ENCODE measurements at places on chromosomes 3 and 15. TPM values are rescaled to one million over a fixed set of nuclear protein-coding genes. Genes with fewer than 3 reads are reported as not detected.

DNA sequence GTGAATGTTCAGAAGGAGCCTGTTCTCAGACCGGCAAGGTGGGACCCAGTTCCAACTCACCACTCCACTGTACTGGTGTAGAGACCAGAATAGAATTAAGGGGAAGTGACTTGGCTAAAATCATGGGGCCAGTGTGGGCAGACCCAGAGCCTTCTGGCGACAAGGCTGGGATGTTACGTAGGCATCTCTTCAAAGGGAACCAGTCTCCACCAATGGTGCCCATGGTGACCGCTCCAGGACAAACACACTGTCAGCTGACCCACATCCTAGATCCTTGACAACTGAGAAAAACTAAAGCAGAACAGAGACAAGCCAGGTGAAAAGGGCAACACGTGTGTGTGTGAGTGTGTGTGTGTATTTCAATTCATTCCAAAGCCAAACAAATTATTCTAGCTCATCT, 321.7 kb upstream of the FRG2C start:
- no peak overlapping the region for H3K4me3 ChIP-seq
- H3K4me1 ChIP-seq, result no peaks in the 10 kb centered on the region
- peaks cover 7% of the 10 kb centered on the region for H3K27me3 ChIP-seq
- H3K36me3 ChIP-seq, result no peaks in the 10 kb centered on the region
- no peak for DNase-seq
- H3K27ac ChIP-seq, result no peak overlapping the region

GRCh38 chr3:26752466-26752865, 129.9 kb downstream of the LRRC3B start:
- no peak overlapping the region for H3K27ac ChIP-seq
- H3K4me1 ChIP-seq, result no peaks in the 10 kb centered on the region
- no peak for DNase-seq
- no peaks in the 10 kb centered on the region for H3K27me3 ChIP-seq

- DNase-seq, result no peak
- H3K4me1 ChIP-seq, result no peaks in the 10 kb centered on the region
- no peak overlapping the region for H3K4me3 ChIP-seq
- no peak overlapping the region for H3K27ac ChIP-seq
Measured at GRCh38 chr15:99123713-99124451, 19.0 kb downstream of the SYNM start.

- H3K4me1 ChIP-seq, result peaks cover 13% of the 10 kb centered on the region
- H3K27me3 ChIP-seq, result no peaks in the 10 kb centered on the region
- DNase-seq, result no peak
- no peak overlapping the region for H3K27ac ChIP-seq
- no peaks in the 10 kb centered on the region for H3K36me3 ChIP-seq
Measured at GRCh38 chr3:29138171-29138570, 142.7 kb upstream of the RBMS3 start.

DNA sequence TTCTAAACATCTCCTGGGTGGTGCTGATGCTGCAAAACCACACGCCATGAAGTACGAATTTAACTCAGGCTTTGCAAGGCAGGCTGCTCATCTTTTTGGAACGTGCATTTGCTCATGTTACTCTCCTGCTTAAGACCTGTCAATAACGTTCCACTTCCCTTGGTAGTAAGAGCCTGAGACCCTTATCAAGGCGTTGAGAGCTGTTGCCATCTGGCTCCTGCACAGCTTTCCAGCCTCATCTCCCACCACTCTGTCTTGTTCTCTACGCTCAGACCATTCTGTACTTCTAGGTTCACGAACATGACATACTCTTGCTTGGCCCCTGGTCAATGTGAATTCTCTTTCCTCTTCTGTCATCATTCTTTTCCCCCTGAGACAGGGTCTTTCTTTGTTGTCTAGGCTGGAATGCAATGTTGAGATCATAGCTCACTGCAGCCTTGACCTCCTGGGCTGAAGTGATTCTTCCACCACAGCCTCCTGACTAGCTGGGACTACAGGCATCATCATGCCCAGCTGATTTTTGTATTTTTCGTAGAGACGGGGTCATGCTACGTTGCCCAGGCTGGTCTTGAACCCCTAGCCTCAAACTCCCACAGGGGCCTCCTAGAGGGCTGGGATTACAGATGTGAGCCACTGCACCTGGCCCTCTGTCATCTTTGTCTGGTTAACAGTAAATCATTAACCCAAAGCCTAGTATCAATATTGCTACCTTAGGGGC, 202.8 kb downstream of the CADPS start:
- DNase-seq, result no peak
- no peak overlapping the region for H3K4me3 ChIP-seq
- H3K36me3 ChIP-seq, result no peaks in the 10 kb centered on the region

- H3K36me3 ChIP-seq, result no peaks in the 10 kb centered on the region
- H3K4me1 ChIP-seq, result no peaks in the 10 kb centered on the region
- no peaks in the 10 kb centered on the region for H3K27me3 ChIP-seq
- H3K27ac ChIP-seq, result no peak overlapping the region
Measured at GRCh38 chr15:37995461-37996347, 61.3 kb downstream of the TMCO5A start.

DNA sequence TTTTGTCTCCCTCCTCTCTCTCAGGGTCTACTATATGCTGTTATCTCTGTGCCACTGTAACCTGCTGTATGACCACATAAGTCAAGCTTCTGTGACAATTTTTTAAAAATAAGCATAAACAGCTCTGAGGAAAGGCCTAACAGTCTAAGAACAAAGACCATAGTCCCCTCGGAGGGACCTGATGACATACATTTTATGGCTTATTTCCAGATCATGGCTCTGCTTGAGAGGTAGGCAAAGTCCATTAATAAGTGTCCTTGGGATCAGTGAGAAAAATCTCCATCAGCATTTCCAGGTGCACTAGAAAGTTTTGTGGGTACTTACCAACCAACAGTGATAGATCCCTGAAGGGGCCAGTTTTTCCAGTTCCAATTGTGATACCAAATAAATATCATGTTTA, 123.8 kb downstream of the TNIK start:
- H3K4me3 ChIP-seq, result no peak overlapping the region
- no peaks in the 10 kb centered on the region for H3K36me3 ChIP-seq
- no peak overlapping the region for H3K27ac ChIP-seq
- peaks cover 17% of the 10 kb centered on the region for H3K4me1 ChIP-seq
- DNase-seq, result no peak

DNA sequence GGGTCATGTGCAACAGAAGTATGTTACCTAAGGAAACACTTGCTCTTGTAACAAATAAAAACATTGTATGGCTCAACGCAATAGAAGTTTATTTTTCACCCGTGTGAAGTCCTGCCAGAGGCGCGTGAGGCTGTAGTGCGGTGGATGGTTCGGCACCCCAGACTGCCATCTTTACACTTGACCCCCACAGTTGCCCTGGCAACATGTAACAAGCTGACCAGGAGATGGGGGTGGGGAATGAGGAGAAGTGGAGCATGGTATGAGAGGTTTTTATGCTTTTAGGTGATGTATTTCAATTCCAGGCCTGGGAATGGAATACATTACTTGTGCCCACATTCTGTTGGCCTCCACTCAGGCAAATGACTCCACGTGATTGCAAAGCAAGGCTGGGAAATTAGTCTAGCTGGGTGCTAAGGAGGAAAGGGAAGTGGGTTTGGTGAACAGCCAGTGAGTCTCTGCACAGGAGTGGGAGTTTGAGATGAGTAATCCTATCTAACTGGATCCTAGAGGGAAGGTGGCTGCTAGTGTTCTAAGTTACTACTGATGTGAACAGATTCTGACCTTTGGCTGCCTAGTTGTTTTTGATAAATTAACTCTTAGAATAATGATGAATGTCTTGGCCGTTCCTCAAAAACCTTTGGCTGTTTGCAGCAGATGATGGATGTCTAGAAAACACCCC, 33.8 kb upstream of the GREM1 start:
- H3K27ac ChIP-seq, result no peak overlapping the region
- H3K27me3 ChIP-seq, result peaks cover 7% of the 10 kb centered on the region
- no peak for DNase-seq
- H3K4me3 ChIP-seq, result no peak overlapping the region
- peaks cover 10% of the 10 kb centered on the region for H3K4me1 ChIP-seq

DNA sequence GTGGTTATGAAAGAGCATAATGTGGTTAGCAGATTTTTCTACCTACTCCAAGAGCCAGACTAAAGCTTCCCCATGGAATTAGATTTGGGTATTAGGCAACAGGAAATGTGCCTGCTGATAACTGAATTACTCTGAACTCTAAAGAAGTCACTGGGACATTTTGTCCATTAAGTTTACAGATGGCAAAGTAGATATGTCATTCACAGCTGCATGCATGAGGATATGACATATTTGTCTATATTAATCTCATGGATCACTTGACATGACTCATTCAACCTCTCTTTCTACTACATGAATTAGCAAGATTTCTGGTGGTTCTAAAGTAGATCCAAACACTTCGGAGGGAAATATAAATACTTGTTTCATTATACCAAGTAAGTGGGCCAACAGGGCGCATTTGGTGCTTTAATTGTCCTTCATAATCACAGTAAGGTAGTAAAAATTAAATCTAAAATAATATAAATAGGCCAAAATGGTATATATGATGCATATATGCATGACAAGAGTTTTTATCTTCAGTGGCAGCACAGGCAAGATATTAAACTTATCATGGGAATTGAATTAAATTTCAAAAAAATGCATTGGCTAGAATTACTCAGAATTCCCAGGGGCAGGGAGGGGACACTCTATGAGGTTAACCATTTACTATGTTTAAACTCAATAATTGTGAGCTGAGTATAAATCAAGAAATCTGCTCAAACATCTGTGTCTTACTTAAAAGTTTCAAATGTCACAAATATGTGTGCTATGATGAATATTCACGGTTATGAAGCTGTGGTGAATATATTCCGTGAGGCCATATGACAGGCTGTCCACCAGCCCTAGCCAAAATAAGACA, 365.3 kb upstream of the KCNMB2 start:
- H3K27ac ChIP-seq, result no peak overlapping the region
- H3K27me3 ChIP-seq, result no peaks in the 10 kb centered on the region
- H3K4me1 ChIP-seq, result no peaks in the 10 kb centered on the region
- no peak for DNase-seq

DNA sequence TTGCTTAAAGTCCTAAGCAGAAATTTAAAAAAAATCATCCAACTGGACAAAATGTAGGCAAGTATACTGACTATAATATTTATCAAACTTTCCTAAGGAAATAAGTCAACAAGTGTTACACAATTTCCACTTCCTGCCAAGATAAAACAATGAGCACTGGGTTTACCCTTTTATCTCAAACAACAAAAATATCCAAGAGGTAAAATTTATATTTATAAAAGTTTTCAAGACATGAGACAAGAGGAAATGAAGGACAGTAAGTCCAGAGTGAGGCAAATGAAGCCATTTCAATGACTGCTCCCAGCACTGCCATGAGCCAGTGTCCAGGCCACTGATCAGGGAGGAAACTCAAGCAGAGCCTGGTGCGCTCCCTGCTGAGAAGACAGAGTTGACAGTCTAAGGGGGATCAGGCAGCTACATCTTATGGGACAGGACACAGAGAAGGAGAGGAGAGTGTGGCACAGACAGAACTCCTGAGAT, 439.4 kb downstream of the RAP2B start:
- no peak overlapping the region for H3K4me3 ChIP-seq
- no peaks in the 10 kb centered on the region for H3K36me3 ChIP-seq
- no peak overlapping the region for H3K27ac ChIP-seq
- peaks cover 6% of the 10 kb centered on the region for H3K4me1 ChIP-seq
- H3K27me3 ChIP-seq, result no peaks in the 10 kb centered on the region

GRCh38 chr15:95329362-95329761, 1001.1 kb upstream of the NR2F2 start:
- no peak overlapping the region for H3K4me3 ChIP-seq
- peaks cover 34% of the 10 kb centered on the region for H3K27me3 ChIP-seq
- no peaks in the 10 kb centered on the region for H3K36me3 ChIP-seq
- no peak overlapping the region for H3K27ac ChIP-seq

DNA sequence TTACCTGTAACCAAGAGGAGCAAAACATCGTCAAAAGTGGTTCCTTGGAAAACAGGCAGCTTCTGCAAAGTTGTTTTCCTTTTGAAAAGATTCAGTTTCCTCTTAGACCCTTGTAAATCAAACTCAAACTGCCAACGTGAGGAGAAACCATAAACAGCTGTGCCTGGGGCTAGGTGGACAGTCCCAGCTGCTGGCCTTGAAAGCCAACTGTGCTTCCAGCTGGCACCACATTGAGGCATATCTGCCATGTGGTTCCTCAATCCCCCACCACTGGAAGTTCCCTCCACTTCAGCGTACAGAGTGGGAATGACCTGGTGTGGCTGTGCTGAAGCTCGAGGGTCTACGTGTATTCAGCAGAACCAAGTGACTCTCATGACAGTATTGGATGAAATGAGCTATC, 40.9 kb downstream of the HRH1 start:
- peaks cover 21% of the 10 kb centered on the region for H3K27me3 ChIP-seq
- H3K4me1 ChIP-seq, result peaks cover 33% of the 10 kb centered on the region
- H3K27ac ChIP-seq, result no peak overlapping the region
- no peak overlapping the region for H3K4me3 ChIP-seq

GRCh38 chr15:99614749-99615288, 49.0 kb downstream of the MEF2A start:
- no peak for DNase-seq
- peaks cover 60% of the 10 kb centered on the region for H3K4me1 ChIP-seq
- peaks cover 5% of the 10 kb centered on the region for H3K36me3 ChIP-seq
- no peak overlapping the region for H3K4me3 ChIP-seq

DNA sequence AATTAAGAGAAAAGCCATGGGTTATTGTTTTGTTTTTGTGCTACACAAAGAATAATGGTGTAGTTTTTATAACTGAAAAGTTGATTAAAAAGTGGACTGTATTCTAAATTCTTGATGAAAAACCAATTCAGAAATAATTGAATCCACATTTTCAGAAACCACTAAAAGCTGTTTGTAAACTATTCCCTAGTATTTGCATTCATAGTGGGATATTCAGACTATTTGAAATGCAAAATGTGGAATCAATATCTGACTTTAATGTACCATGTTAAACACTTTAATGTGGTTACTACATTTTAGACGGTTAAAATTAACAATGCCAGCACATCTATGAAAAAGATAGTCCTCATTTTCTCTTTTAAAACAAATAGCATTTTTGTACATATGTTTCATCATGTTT, 104.6 kb downstream of the ZIC4 start:
- H3K27ac ChIP-seq, result no peak overlapping the region
- H3K4me1 ChIP-seq, result no peaks in the 10 kb centered on the region
- DNase-seq, result no peak

GRCh38 chr3:76400141-76400540, 614.8 kb upstream of the ZNF717 start:
- no peaks in the 10 kb centered on the region for H3K27me3 ChIP-seq
- H3K4me3 ChIP-seq, result no peak overlapping the region
- no peak overlapping the region for H3K27ac ChIP-seq
- no peaks in the 10 kb centered on the region for H3K4me1 ChIP-seq
- DNase-seq, result no peak

GP9 gene
- total RNA-seq, result not detected

EFCC1 gene
- total RNA-seq, result 0.26 TPM

ZNF860 gene
- total RNA-seq, result not detected

CPLX3 gene
- 0.17 TPM for total RNA-seq

GREM1 gene
- total RNA-seq, result not detected

SLC38A3 gene
- not detected for total RNA-seq

Measured in activated T-cell treated with anti-CD3 and anti-CD28 coated beads, Interleukin-2, amount 50 U/mL, for 72 hours (primary cell).